ENCODE measurements at places on chromosomes 7 and 10.

DNA sequence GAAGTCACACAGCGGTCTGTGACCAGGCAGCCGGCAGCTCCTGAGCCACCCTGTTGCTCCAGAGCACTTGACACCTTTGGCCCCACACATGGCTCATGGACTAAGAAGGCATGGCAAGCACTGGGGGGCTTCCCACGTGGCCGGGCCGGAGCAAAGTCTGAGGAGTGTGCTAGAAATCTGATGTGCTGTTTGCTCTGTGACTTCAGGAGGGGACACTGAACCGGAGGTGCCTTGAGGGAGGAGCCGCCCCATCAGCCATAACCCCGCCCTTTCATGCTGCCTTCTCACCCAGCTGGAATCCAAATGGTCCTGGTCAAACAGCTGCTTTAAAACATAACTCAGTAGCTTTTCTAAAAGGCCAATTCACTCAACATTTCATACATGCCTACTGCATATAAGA lies 33.5 kb downstream of the PROSER2 start:
- DNase-seq: no peak

GRCh38 chr7:28572321-28573058 lies 160.2 kb downstream of the CREB5 start:
- no peak for DNase-seq

- no peak for DNase-seq
Measured at GRCh38 chr7:113636727-113637421, 281.9 kb downstream of the PPP1R3A start.

DNA sequence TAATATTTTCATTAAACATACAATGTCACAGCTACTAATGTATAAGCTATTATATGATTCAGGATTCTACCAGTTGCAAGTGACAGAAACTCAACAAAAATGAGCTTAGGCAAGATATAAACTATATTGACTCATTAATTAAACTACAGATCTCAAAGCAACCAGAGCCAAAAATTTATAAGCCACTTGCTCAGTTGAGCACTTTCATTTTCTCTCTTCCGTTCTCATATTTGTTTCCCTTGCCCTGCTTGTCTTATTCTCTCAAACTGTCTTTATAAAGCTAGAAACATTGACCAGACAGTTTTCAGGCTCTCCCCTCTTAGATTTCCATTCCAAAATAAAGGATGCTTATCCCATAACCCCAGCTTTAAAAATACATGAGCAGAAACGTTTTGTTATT lies 60.2 kb upstream of the DGKB start:
- no peak for DNase-seq

DNA sequence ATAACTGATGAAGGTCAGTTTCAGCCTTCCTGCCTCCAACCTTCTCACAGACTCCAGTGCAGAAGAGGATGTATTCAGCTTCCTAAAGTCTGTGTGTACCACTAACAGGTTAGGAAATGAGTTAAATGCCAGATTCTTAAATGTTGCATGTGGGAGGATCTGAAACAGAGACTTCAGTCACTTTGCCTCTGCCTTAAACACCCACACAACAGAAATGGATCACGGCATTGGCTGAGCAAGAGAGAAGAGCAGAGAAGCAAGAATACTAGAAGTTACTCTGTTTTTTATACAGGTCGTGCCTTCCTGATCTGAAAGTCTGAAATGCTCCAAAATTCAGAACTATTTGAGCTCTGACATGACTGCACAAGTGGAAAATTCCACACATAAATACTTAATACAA lies 98.9 kb upstream of the ARHGAP21 start:
- peak; percentile 55 for DNase-seq

- DNase-seq: no peak
Measured at GRCh38 chr10:87519582-87519981, 14.9 kb downstream of the MINPP1 start.

DNA sequence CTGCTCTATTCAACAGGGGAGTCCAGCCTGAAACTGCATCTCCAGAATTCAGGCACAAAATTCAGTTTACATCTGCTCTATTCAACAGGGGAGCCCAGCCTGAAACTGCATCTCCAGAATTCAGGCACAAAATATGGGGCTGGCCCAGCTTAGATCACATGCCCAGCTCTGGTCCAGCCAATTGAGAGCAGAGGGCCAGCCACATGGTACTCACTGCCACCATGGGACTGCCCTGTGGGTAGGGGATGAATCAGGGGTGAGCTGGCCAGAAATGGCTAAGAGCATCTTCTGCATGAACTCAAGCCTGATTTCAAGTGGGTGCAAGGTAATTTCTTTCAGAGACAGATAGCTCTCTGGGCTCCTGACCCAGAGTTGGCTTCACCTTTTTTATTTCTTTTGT lies 156.6 kb upstream of the LYZL2 start:
- DNase-seq: no peak

DNA sequence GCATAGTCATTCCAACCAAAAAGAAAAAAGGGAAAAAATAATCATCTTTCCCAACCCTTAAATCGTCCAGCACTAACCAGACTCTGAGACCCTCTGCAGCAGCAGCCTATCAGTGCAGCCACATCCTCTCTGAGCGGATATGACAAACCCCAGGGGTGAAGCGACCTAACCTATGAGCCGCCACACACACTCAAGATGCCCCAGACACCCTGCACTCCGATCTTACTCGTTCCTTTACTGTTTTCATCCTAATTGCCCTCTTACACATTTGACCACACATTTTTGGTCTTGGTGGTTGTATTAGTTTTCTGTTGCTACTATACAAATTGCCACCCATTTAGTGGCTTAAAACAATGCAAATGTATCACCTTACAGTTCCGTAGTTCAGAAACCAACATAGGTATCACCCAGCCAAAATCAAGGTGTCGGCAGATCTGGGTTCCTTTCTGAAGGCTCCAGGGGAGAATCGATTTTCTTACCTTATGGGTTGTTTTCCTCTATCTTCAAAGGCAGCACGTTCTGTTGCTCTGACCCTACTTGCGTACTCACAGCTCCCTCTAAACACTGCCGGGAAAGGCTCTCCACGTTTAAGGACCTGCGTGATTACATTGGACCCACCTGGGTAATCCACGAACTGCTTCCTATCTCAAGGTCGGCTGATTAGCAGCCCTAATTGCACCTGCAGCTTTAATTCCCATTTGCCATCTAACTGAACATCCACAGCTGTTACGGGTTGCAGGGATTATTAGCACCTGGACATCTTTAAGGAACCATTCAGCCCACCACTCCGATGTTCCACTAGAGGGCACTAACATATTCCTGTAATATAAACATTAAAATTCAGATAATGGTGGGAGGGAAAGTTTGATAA lies 37.3 kb upstream of the PRSS1 start:
- no peak for DNase-seq
